WTC11 (cell line): ENCODE measurements at places on chromosomes 4 and X. TPM values are rescaled to one million over a fixed set of nuclear protein-coding genes. Genes with fewer than 3 reads are reported as not detected.

DNA sequence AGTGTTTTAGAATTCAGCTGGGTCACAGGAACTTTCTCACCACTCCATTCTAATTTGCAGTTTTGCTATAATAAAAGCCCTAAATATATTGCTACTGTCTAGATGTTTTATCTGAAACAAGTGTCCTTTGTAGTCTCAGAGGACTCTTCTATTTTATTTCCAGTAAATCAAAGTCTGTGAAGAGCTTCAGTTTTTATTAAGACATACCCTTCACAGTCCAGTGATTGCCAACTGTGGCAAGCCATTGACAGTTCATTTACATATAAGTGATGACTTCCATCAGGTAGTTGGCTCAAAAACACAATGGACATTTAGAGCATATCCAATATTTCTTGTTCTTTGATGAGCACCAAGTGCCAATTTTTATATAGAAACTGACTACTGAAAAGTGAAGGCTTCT, 466.1 kb downstream of the IQCM start:
- no peak overlapping the region for H3K4me3 ChIP-seq
- H3K4me1 ChIP-seq, result no peaks in the 10 kb centered on the region
- H3K27ac ChIP-seq, result no peak overlapping the region

GRCh38 chr4:67581208-67581857, 22.8 kb downstream of the STAP1 start:
- no peaks in the 10 kb centered on the region for H3K36me3 ChIP-seq
- H3K4me3 ChIP-seq, result no peak overlapping the region
- no peak overlapping the region for H3K27ac ChIP-seq
- no peaks in the 10 kb centered on the region for H3K4me1 ChIP-seq
- H3K27me3 ChIP-seq, result no peaks in the 10 kb centered on the region

- H3K36me3 ChIP-seq, result no peaks in the 10 kb centered on the region
- peaks cover 8% of the 10 kb centered on the region for H3K4me1 ChIP-seq
- no peak overlapping the region for H3K4me3 ChIP-seq
- H3K27me3 ChIP-seq, result no peaks in the 10 kb centered on the region; the same call in 1 of the 2 replicates
- peak; percentile 11 for DNase-seq
Observed at GRCh38 chrX:72498782-72499181, 73.9 kb downstream of the HDAC8 start.

- DNase-seq, result no peak
- no peaks in the 10 kb centered on the region for H3K36me3 ChIP-seq
- H3K4me3 ChIP-seq, result no peak overlapping the region
- H3K27me3 ChIP-seq, result no peaks in the 10 kb centered on the region
- H3K27ac ChIP-seq, result no peak overlapping the region
Observed at GRCh38 chrX:111581086-111581485, 69.6 kb downstream of the SERTM2 start.

DNA sequence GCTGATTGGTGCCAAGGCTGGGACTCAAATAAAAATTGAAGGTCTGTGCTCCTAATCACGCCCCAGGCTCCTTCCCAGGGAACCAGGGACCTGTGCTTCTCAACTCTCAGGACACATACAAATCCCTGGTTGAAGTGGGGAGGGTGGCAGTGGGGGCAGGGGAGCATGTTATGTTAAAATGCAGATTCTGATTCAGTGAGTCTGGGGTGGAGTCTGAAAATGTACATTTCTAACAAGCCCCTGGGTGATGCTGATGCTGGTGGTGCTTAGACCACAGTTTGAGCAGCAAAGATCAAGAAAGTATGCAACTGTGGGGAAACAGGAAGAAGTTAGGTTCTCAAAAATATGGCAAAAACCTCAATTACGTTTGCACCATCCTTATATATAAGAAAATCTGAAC, 236.5 kb downstream of the MAGEB17 start:
- H3K4me3 ChIP-seq, result no peak overlapping the region
- no peak overlapping the region for H3K27ac ChIP-seq
- H3K4me1 ChIP-seq, result peaks cover 20% of the 10 kb centered on the region
- H3K27me3 ChIP-seq, result no peaks in the 10 kb centered on the region
- DNase-seq, result no peak

- H3K36me3 ChIP-seq, result peaks cover 28% of the 10 kb centered on the region
- no peaks in the 10 kb centered on the region for H3K27me3 ChIP-seq
- H3K4me1 ChIP-seq, result peaks cover 21% of the 10 kb centered on the region
- no peak overlapping the region for H3K4me3 ChIP-seq
- DNase-seq, result no peak
Observed at GRCh38 chr4:1300466-1301455, 11.1 kb downstream of the MAEA start.

DNA sequence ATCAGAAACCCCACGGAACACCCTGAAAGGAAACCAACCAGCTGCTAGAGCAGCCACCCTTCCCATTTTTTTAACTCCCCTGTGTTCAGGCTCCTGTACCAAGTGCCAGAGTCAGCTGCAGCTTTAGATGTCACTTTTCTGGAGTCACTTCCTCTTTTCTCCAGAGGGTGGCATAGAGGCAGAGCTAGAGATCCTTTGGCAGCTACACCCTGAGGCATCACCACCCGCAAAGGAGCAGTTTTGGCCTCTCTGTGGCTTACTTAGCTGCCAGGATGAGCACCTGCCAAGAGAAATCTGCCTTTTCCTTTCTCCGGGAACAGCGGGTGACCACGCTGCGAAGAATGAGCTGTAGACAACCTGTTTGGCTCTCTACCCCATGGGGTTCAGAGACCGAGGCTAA, 58.0 kb upstream of the CHRDL1 start:
- H3K27me3 ChIP-seq, result no peaks in the 10 kb centered on the region
- H3K27ac ChIP-seq, result no peak overlapping the region
- no peak overlapping the region for H3K4me3 ChIP-seq
- DNase-seq, result peak; percentile 21

DNA sequence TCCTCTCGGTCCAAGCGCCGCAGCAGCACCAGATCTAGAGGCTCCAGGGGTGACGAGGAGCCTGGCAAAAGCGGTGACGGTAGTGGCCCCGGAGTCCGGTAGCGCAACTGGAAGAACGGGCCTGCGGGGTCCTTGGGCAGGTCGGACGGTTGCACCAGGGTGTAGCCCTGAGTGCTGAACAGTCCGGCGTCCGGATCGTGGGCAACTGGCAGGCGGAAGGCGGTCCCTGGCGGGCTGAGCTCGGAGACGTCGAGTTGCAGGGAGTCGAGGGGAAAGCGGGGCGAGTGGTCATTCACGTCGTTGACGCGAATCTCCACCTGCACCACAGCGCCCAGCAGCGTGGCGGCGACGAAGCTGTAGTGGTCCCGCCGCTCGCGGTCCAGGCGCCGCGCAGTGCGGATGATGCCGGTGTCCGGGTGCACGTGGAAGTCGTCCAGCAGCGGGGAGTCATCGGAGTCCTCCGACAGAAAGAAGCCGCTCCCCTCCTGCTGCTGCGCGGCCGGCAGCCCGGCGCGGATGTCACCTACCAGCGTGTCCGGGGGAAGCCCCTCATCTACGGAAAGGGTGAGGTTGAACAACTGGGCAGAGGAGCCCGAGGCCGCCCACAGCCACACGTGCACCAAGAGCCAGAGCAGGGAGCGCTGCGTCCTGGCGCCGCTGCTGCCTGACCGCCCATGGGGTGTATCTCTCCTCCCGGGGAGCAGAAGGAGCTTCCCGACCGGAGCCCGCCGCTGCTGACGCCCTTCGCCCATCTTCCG, 837 bp downstream of the DCHS2 start:
- DNase-seq, result peak; percentile 55
- H3K4me3 ChIP-seq, result peak overlapping the region; percentile 80
- no peaks in the 10 kb centered on the region for H3K36me3 ChIP-seq
- H3K27ac ChIP-seq, result no peak overlapping the region
- peaks cover 16% of the 10 kb centered on the region for H3K4me1 ChIP-seq

GRCh38 chr4:83679692-83680091, 143.8 kb downstream of the GPAT3 start:
- H3K4me3 ChIP-seq, result no peak overlapping the region
- H3K36me3 ChIP-seq, result no peaks in the 10 kb centered on the region
- no peaks in the 10 kb centered on the region for H3K27me3 ChIP-seq
- no peak overlapping the region for H3K27ac ChIP-seq

GRCh38 chr4:142272452-142272851, 573.6 kb downstream of the INPP4B start:
- no peaks in the 10 kb centered on the region for H3K27me3 ChIP-seq
- no peak overlapping the region for H3K27ac ChIP-seq
- DNase-seq, result no peak
- no peaks in the 10 kb centered on the region for H3K36me3 ChIP-seq
- H3K4me1 ChIP-seq, result peaks cover 26% of the 10 kb centered on the region
- H3K4me3 ChIP-seq, result no peak overlapping the region

GRCh38 chr4:126850286-126850685, 782.5 kb upstream of the INTU start:
- H3K27me3 ChIP-seq, result no peaks in the 10 kb centered on the region
- no peak overlapping the region for H3K27ac ChIP-seq
- H3K4me1 ChIP-seq, result no peaks in the 10 kb centered on the region
- H3K36me3 ChIP-seq, result no peaks in the 10 kb centered on the region
- no peak overlapping the region for H3K4me3 ChIP-seq

- H3K27me3 ChIP-seq, result no peaks in the 10 kb centered on the region
- H3K4me3 ChIP-seq, result peak overlapping the region; percentile 52
- no peak for DNase-seq
- peak overlapping the region; percentile 95; the same call in 1 of the 2 replicates for H3K27ac ChIP-seq
- H3K4me1 ChIP-seq, result peaks cover 70% of the 10 kb centered on the region
Observed at GRCh38 chr4:139018971-139019758, 3.6 kb downstream of the NOCT start.

GRCh38 chr4:143587703-143588102, 74.2 kb downstream of the SMARCA5 start:
- H3K4me1 ChIP-seq, result no peaks in the 10 kb centered on the region
- no peak overlapping the region for H3K27ac ChIP-seq
- DNase-seq, result no peak
- no peaks in the 10 kb centered on the region for H3K27me3 ChIP-seq
- H3K36me3 ChIP-seq, result peaks cover 7% of the 10 kb centered on the region; the same call in 1 of the 2 replicates

GRCh38 chrX:152245213-152245612, 106.8 kb upstream of the MAGEA10 start:
- peaks cover 16% of the 10 kb centered on the region for H3K4me1 ChIP-seq
- H3K4me3 ChIP-seq, result no peak overlapping the region
- H3K27ac ChIP-seq, result no peak overlapping the region
- no peaks in the 10 kb centered on the region for H3K36me3 ChIP-seq
- DNase-seq, result no peak

- H3K36me3 ChIP-seq, result no peaks in the 10 kb centered on the region; the same call in 1 of the 2 replicates
- DNase-seq, result no peak
- H3K4me3 ChIP-seq, result no peak overlapping the region
- no peaks in the 10 kb centered on the region for H3K27me3 ChIP-seq
Observed at GRCh38 chr4:20592013-20592412, 108.2 kb upstream of the PACRGL start.

DNA sequence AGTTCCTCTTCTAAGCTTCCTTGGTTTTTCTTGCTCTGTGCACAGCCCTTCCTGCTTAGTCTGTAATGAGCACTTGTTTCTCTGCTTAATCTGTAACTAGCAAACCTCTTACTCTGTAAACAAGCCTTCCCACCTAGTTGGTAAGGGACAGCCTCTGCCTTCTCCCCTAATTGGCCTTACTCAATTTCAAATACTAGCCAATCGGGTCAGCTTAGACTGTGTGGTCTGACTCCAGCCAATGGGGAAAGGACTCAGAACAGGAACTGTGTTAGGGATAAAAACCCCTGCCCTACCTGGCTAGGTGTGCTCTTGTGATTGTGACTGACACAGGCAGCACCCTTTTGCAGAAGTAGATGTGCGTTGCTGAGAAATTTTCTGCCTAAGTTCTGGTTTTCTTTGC, 136.5 kb upstream of the AADAT start:
- H3K27ac ChIP-seq, result no peak overlapping the region; the same call in 1 of the 2 replicates
- H3K36me3 ChIP-seq, result peaks cover 11% of the 10 kb centered on the region
- H3K4me3 ChIP-seq, result 0 out of 2 replicates have a peak overlapping the region, but pooled peaks have one; percentile 9

GRCh38 chrX:44306356-44306755, 37.1 kb downstream of the EFHC2 start:
- no peak for DNase-seq
- no peak overlapping the region; the same call in 1 of the 2 replicates for H3K27ac ChIP-seq
- peaks cover 18% of the 10 kb centered on the region for H3K4me1 ChIP-seq
- no peak overlapping the region for H3K4me3 ChIP-seq

DNA sequence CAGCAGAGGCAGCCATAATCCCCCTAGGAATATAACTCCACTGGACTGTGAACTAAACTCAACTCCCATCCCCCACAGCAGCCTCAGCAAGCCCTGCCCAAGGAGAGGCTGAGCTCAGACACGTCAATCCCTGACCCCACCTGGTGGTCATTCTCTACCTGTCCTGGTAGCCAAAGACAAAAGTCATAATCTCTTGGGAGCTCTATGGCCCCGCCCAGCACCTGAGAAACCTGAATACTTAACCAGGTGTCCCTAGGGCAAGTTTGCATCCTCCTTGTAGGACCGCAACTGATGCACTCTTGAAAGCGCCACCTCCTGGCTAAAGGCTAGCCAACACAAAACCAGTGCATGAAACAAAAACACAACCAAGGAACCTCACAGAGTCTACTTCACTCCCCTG, 18.4 kb downstream of the CT47B1 start:
- peaks cover 9% of the 10 kb centered on the region for H3K4me1 ChIP-seq
- no peak overlapping the region for H3K4me3 ChIP-seq
- no peak overlapping the region for H3K27ac ChIP-seq
- H3K36me3 ChIP-seq, result no peaks in the 10 kb centered on the region
- peaks cover 75% of the 10 kb centered on the region for H3K27me3 ChIP-seq

- H3K27me3 ChIP-seq, result no peaks in the 10 kb centered on the region
- DNase-seq, result no peak
- H3K4me1 ChIP-seq, result 0 out of 2 replicates have a peak, but pooled peaks cover 3% of the 10 kb centered on the region
- H3K36me3 ChIP-seq, result no peaks in the 10 kb centered on the region
- H3K27ac ChIP-seq, result no peak overlapping the region
- no peak overlapping the region for H3K4me3 ChIP-seq
Observed at GRCh38 chrX:124433186-124433585, 86.8 kb downstream of the SH2D1A start.

GRCh38 chr4:171719691-171720090, 93.5 kb upstream of the GALNTL6 start:
- peaks cover 9% of the 10 kb centered on the region for H3K4me1 ChIP-seq
- H3K27me3 ChIP-seq, result no peaks in the 10 kb centered on the region
- DNase-seq, result no peak
- no peak overlapping the region for H3K4me3 ChIP-seq
- no peak overlapping the region for H3K27ac ChIP-seq

GRCh38 chr4:151276787-151277562, at the start of gene PRSS48:
PRSS48 (plus strand) TSS chr4:151277161; CDS start chr4:151277173, 12 bp downstream.
- peak within 1 kb of the TSS; percentile 1; the same call in 1 of the 2 replicates for H3K27ac ChIP-seq
- H3K4me3 ChIP-seq, result no peak within 1 kb of the TSS
- peak; percentile 90 for DNase-seq
- H3K4me1 ChIP-seq, result peaks cover 22% of the 10 kb centered on the region
- H3K27me3 ChIP-seq, result no peaks in the 10 kb centered on the region
- H3K36me3 ChIP-seq, result no peaks in the 10 kb centered on the region

GRCh38 chrX:134780908-134781307, 122.6 kb upstream of the PLAC1 start:
- H3K36me3 ChIP-seq, result peaks cover 37% of the 10 kb centered on the region
- no peak for DNase-seq
- H3K27me3 ChIP-seq, result no peaks in the 10 kb centered on the region
- no peak overlapping the region for H3K27ac ChIP-seq
- H3K4me1 ChIP-seq, result no peaks in the 10 kb centered on the region
- no peak overlapping the region for H3K4me3 ChIP-seq

GRCh38 chr4:129246910-129247461, 151.0 kb downstream of the C4orf33 start:
- H3K4me1 ChIP-seq, result peaks cover 25% of the 10 kb centered on the region
- H3K27ac ChIP-seq, result no peak overlapping the region; the same call in 1 of the 2 replicates
- DNase-seq, result no peak

The RHOXF2 gene
- 0.07 to 0.20 TPM in 2 of 3 replicates, not detected in the other for total RNA-seq

The ARHGAP24 gene
- total RNA-seq, result 1.2 to 2.1 TPM (median 1.4 TPM) in 3 replicates

The QRFPR gene
- 0.41 to 0.73 TPM (median 0.68 TPM) in 3 replicates for total RNA-seq

The MAGEC2 gene
- total RNA-seq, result 0.09 TPM in 2 of 3 replicates, not detected in the other

The HSPA4L gene
- total RNA-seq, result 6.9 to 9.9 TPM (median 9.6 TPM) in 3 replicates

The MAGEA4 gene
- total RNA-seq, result 3.2 to 11.4 TPM (median 11.3 TPM) in 3 replicates

The CDKN2AIP gene
- total RNA-seq, result 13.7 to 17.1 TPM (median 16.3 TPM) in 3 replicates

The PAK3 gene
- total RNA-seq, result 4.8 to 5.1 TPM (median 4.9 TPM) in 3 replicates

The TMEM156 gene
- 0.24 TPM in 1 of 3 replicates, not detected in the others for total RNA-seq

The SPOCK3 gene
- 0.24 to 0.27 TPM (median 0.27 TPM) in 3 replicates for total RNA-seq
